ENCODE measurements at places on chromosomes 12 and 14.

GRCh38 chr12:27498761-27499160 lies 25.2 kb upstream of the PPFIBP1 start:
- DNase-seq: no peak

DNA sequence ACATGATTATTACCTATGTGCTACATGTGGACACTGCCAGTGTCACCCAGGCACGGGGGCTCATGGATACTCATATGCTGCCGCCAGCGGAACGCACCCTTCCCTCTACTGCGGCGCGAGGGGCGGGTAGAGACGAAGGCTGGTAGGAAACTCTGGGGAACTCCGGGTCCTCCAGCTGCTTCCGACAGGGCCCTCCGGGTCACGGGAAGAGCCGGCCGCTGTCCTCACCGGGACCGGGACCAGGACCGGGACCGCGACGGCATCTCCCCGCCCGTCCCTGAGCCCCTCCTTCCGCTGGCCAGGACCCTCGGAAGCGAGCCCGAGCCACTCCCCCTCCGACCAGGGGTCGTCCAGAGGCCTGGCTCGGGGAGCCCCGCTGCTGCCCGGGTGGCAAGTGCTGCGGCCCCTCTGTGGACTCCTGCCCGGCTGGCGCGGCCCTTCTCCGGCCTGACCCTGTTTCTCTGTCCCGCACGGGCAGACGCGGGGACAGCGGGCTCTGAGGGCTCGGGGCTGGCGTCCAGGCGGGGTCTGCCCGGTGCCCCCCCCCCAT lies 209.6 kb downstream of the ADGRD1 start:
- no peak for DNase-seq

DNA sequence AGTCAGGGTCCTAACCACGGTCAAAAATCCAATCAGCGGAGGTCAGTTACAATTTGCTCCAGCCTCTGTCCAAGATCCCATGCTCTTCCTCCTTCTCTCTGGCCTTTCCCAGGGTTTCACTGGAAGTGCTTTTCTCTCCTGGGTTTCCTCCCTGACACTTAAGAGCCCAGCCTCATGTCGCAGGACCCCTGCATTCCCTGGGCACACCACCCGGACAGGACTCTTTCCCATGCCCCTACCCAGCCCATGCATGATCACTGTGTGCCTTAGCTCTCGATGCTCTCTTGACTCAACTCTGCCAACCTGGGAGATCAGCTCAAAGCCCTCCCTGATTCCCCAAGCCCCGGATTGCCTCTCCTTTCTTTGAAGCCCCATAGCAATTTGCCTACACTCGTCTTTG lies 15.5 kb upstream of the TAC3 start:
- DNase-seq: no peak

DNA sequence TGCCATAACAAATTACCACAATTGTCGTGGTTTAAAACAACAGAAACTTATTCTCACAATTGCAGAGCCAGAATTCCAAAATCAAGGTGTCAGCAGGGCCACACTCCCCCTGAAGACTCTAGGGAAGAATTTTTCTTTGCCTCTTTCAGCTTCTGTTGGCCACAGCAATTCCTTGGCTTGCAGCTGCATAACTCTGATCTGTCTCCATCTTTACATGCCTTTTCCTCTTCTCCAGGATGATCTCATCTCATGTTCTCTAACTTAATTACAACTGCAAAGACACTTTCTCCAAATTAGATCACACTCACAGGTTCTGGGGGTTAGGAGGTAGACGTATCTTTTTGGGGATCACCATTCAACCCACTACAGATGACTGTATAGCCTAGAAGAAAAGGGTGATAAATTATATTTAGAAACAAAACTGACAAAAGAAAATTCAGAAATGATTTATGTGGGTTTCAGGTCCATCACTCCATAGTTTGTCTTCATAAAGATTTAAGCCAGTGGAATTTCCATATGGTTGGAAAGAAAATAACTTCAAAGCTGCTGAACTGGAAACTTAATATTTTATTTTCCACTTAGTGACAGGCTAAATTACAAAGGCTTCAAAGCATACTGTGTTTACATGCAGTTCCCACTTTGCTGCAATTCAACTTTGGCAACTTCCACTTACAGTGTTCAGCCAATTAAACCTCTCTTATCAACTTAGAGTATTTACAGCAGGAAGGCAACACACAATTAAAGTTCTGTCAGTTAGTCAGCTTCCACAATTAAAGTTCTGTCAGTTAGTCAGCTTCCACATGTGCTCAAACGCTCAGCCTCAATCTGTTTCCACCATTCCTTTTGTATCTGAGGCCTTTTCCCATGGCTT lies 213.3 kb downstream of the EPS8 start:
- no peak for DNase-seq

DNA sequence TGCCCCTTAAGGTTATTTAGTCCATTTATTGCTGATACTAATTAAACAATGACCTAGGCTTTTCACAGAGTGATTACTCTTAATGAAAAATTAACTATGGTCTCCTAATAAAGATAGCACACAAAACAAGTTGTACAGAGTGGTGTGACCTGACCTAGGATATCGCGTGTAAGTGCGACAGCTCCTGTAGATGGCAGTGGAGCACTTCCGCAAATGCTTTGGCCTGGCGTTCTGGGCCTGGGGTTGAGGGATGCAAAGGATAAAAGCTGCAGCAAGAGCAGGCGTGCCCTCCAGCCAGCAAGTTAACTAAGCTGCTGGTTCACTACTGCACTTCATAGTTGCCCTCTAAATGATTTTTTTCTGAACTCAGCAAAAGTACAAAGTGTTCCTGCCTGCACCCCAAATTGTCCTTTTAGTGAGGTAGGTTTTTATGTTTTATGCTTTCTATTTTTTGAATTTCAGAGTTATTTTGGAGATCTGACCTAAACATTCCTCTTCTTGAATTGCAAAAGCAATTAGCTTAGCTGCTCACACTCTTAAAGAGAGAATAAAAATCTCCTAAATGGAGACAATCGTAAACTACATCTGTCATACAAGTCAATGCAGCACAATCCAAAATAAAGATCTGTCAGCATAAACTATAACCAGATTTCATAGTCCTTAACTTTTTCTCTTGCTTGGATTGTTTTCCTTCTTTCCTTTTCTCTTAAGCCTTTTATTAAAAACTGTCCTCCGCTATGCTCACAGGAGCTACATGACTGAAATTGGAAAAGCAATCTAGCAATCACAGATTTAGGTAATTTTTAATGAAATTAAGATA lies 379.6 kb downstream of the LRIG3 start:
- DNase-seq: no peak

- DNase-seq: no peak
These were observed 7.6 kb downstream of the GPR65 start for GRCh38 chr14:88012495-88012894.

DNA sequence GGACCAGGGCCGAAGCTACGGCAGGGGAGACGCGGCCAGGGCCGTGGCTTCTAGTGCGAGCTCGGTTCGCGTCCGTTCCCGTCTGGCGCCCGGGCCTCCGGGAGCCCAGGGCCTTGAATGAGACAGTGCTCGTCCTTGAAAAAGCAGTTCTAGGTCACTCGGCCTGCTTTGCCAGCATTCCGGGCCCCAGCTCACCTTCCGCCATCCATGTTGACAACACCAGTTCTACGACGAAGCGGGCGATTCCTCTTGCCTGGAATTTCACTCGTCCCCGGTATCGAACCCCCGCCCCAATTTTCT lies 4.5 kb downstream of the OR10AD1 start:
- no peak for DNase-seq

DNA sequence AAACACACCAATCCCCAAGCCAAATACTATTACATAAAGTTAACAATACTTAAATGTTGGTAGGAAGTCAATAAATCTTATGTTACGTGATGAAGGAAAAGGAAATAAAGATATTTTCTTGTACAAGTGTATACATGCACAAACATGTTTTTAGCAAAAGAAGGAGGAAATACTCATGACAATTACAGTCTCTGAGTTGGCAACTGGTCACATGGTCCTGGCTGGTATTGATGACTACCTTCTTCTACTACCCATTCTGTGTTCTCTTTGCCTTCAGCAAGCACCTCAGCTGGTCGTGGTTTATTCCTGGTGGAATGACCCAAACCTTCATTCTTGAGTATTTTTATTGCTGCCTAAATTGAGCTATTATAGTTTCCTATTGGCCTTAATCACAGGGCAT lies 84.8 kb downstream of the PLBD1 start:
- no peak for DNase-seq

DNA sequence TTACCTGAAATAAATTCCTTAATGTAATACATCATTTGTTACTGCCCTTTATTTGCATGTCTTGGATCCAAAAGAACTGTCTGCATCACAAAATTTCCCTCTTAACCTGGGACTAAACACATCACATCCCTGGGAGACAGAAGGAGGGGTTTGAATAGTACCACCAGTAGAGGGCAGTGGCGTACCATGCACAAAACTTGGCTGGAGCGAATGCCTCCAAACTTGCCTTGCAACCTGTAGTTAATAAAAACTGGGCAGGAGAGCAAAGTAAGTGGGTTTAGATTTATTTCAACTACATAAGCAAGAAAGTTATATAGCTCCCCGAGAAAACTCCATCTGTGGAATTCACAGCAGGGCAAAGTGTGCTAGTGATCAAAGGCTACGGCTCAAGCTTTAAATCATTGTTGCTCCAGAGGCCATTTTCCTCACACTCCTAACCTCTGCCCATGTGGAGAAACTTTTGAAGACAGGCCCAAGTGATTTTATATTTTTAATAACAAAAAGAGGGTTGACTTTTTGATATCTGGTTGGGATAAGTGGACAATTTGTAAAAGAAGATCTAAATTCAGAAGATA lies 1176.7 kb upstream of the SEL1L start:
- no peak for DNase-seq

DNA sequence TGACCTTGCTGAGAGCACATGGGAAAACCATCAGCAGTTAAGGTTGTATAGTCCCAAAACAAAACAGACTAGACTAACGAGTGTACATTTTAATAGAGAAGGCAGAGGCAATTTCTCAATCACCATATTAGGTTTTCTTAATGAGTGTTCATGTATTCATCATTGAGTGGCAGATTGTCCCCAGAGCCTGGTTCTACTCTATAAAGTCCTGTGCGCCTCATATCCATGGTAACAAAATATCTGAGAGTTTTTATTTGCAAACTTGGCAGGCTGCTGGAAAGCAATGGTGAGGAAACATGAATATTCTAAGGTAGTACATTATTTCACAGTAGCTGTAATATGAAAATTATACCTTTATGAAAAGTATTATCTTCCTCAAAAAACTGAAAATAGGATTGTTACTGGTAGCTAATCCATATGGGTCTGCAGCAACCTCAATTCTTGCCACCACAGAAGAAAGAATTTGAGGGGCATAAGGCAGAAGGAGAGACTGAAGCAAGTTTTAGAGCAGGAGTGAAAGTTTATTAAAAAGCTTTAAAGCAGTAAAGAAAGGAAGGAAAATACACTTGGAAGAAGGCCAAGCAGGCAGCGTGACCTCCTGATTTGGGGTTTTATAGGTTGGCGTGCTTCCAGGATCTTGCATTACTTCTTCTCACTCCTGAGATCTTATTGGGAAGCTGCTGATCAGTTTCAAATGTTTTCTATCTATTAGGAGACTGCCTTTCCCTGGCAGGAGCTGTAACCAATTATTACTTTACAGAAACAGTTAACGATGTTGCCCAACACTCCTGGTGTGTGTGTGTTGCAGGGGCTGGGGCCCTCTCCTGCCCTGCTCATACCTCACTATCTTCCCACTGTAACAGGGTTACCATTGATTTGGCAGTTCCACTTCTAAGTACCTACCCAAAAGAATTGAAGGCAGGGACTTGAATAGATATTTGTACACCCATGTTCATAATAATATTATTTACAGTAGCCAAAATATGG lies 154.0 kb upstream of the NUDT4 start:
- DNase-seq: no peak

- no peak for DNase-seq
These were observed 3.3 kb upstream of the FRS2 start for GRCh38 chr12:69466867-69467266.

- no peak for DNase-seq
These were observed 4.9 kb downstream of the VAMP1 start for GRCh38 chr12:6465467-6466183.

DNA sequence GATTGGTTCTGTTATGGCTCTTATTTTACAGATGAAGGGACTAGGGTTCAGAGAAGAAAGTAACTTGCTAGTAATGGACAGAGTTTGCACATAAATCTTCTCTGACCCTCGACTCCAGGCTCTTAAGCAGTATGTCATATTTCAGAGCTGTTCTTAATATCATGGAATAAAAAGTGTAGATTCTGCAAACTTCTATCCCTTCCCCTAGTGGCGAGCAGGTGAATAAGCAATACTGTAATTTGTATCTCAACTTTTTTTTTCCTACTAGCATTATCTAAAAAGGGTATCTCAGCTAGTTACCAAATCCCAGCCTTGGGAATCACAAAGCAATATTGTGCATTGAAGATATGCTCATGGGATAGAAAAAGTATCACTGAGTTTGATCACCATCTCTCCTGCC lies 83.2 kb downstream of the ANO4 start:
- DNase-seq: no peak

DNA sequence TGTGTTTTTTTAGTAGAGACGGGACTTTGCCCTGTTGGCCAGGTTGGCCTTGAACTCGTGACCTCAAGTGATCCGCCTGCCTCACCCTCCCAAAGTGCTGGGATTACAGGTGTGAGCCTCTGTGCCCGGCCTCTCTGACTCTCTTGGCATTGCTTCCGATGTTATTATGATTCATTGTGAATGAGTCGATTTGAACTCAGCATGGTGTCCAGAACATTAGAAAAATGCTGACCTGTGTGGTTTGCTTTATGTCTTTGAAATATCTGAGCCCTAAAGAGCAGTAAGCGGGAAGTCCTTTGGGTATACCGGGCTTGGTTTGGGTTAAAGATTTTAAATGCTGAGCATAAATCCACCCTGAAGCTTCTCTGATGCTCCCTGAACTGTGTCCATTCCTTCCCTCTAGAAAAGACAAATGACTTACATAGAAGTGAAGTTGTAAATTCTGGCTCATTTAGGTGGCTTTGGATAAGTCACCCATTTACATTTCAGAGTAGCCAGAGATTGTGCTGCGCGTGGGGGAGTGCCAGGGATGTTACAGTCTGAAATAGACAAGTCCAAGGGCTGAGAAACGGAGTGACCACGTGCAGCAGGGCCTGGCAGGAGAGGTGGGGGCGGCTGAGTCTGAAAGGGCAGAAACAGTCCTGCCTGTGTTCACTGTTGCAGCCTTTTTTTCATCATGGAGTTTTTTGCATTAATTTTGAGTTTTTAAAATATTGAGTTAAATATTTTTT lies 39.6 kb downstream of the SLC15A4 start:
- no peak for DNase-seq

DNA sequence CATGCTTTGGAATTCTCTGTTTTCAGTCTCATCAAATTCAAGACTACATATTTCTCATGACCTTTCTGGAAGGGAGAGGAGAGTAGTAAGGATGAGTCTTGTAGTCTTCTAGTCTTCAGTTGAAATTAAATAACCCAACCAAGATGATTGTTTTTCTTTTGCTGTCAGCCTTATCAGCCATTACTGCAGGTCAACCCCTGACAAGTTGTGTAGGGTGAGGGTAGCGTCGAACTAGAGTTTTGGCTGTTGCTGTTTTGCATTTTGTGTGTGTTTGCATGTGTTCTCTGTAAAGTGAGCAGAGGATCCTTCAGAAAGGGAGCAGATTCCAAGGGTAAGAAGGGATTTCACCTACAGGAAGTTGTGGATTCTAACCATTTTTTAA lies 28.4 kb downstream of the DIP2B start:
- DNase-seq: no peak

- no peak for DNase-seq
These were observed 1113.6 kb upstream of the SEL1L start for GRCh38 chr14:82647088-82647810.
